ENCODE measurements at places on chromosomes 7 and 10. TPM values are rescaled to one million over a fixed set of nuclear protein-coding genes. Genes with fewer than 3 reads are reported as not detected.
A peak's percentile ranks its signal among the peaks of the same experiment; 100 is the strongest.

GRCh38 chr7:94376281-94376680 is 18.4 kb upstream of the COL1A2 start:
- no peak for DNase-seq
- H3K4me1 ChIP-seq: peaks cover 5% of the 10 kb centered on the region
- peak overlapping the region; percentile 54 for H3K4me3 ChIP-seq
- H3K27ac ChIP-seq: peak overlapping the region; percentile 92
- no peaks in the 10 kb centered on the region for H3K36me3 ChIP-seq

DNA sequence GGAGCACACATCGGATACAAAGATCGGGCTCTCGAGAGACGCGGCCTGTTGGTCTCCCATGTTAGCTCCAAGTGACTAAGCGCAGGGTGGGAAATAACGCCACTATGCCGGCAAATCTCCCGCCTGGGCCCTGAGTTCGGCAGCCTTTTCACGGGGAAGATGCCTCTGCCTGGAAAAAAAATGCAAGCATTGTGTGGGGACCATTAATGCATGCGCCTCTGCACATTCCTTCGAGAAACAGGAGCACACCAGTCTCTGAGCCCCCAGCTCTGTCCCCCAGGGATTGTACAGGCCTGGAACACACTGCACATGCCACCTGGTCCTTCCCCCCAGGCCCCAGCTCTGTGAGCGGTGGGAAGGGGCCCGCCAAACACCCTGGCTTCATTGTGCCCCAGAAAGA is 44.1 kb downstream of the FBXW4 start:
- no peak for DNase-seq
- H3K36me3 ChIP-seq: peaks cover 6% of the 10 kb centered on the region
- no peak overlapping the region for H3K27ac ChIP-seq
- no peak overlapping the region for H3K4me3 ChIP-seq

DNA sequence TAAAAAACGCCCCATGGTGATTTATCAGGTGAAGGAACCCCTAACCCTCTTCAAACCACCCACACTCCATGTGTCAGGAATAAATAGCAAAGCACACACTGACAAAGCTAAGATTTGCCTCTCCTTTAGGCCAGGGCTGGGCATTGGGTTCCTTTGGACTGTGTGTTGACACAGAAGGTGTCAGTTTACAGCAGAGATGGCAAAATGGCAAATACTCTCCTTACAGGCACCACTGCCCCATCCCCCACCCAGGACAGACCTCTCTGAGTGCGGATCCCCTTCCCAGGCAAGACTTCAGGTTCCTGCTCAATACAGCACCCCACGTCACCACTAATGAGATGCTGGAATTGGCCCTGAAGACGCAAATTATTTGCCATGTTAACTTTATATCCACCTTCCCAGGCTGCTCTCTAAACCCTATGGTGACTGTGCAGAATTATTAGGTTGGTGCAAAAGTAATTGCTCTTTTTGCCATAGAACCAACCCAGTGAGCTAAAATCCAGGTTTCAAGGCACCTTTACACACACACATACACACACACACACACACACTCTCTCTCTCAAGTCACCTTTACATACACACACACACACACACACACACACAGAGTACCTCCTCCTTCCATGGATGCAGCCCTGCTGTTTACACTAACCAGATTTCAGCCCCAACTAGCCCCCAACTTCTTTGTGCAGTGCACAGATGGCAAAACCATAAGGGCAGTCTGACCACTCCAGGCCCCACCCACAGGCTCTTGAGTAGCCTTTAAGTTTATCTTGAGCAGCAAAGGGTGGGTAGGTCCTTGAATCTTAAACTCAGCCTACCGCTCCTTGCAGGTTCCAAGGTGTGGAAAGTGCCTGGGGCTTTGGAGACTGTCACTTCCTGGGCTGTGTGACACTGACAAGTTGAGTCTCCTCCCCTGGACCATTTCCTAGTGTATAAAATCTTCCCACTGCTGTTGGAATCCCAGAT is 4.0 kb upstream of the ZCCHC24 start:
- H3K36me3 ChIP-seq: no peaks in the 10 kb centered on the region
- no peaks in the 10 kb centered on the region for H3K27me3 ChIP-seq
- no peak overlapping the region for H3K27ac ChIP-seq
- no peak overlapping the region for H3K4me3 ChIP-seq
- peaks cover 6% of the 10 kb centered on the region for H3K4me1 ChIP-seq

DNA sequence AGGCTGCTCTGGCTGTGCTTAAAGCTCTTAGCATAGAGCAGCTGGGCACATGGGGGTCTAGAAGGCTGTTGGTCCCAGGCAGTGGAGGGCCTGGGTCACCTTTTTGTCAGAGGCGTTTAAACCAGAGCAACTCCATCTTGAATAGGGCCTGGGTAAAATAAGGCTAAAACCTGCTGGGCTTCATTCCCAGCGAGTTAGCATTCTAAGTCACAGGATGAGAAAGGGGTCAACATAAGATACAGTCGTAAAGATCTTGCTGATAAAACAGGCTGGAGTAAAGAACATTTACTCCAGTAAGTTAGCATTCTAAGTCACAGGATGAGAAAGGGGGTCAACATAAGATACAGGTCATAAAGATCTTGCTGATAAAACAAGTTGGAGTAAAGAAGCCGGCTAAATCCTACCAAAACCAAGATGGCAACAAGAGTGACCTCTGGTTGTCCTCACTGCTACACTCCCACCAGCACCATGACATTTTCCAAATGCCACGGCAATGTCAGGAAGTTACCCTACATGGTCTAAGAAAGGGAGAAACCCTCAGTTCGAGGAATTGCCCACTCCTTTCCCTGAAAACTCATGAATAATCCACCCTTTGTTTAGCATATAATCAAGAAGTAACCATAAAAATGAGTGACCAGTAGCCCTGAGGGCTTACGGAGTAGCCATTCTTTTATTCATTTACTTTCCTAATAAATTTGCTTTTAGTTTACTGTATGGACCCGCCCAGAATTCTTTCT is 96.8 kb upstream of the PCBD1 start:
- H3K4me1 ChIP-seq: no peaks in the 10 kb centered on the region
- H3K27me3 ChIP-seq: no peaks in the 10 kb centered on the region
- H3K4me3 ChIP-seq: no peak overlapping the region
- no peaks in the 10 kb centered on the region for H3K36me3 ChIP-seq
- DNase-seq: no peak

- no peak overlapping the region for H3K4me3 ChIP-seq
- H3K4me1 ChIP-seq: peaks cover 92% of the 10 kb centered on the region
Observed at GRCh38 chr10:95312257-95312656, 21.5 kb upstream of the PDLIM1 start.

GRCh38 chr7:6167587-6168476 is 104.6 kb downstream of the CYTH3 start:
- no peak overlapping the region for H3K4me3 ChIP-seq
- peaks cover 25% of the 10 kb centered on the region for H3K36me3 ChIP-seq
- H3K4me1 ChIP-seq: peaks cover 1% of the 10 kb centered on the region
- no peaks in the 10 kb centered on the region for H3K27me3 ChIP-seq
- H3K27ac ChIP-seq: peak overlapping the region; percentile 30

GRCh38 chr7:116809636-116810266 is 52.6 kb upstream of the CAPZA2 start:
- H3K27ac ChIP-seq: no peak overlapping the region
- no peak for DNase-seq
- no peak overlapping the region for H3K4me3 ChIP-seq
- H3K4me1 ChIP-seq: no peaks in the 10 kb centered on the region

DNA sequence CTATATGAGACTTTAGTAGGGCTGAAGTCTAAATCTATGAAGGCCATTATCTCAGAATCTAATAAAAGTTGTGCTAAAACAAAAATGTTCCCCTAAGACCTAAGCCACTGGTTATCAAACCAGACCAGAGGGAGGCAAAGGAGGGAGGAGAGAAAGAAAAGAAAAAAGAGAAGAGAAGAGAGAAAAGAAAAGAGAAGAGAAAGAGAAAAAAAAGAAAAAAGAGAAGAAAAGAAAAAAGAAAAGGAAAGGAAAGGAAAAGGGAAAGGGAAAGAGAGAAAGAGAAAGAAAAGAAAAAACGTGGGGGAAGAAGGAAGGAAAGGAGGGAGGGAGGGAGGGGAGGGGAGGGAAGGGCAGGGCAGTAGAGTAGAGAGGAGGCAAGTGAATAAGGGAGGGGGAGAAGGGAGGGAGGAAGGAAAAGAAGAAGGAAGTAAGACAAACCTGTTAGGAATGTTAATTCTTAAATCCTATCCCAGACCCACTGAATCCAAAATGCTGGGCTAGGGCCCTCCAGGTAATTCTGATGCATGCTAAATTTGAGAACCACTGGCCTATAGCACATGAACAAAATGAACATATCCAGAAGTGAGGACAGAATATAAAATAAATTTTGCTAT is 98.9 kb downstream of the TPK1 start:
- peaks cover 37% of the 10 kb centered on the region for H3K4me1 ChIP-seq
- H3K36me3 ChIP-seq: no peaks in the 10 kb centered on the region
- H3K27ac ChIP-seq: no peak overlapping the region
- no peak overlapping the region for H3K4me3 ChIP-seq
- H3K27me3 ChIP-seq: no peaks in the 10 kb centered on the region
- DNase-seq: no peak

DNA sequence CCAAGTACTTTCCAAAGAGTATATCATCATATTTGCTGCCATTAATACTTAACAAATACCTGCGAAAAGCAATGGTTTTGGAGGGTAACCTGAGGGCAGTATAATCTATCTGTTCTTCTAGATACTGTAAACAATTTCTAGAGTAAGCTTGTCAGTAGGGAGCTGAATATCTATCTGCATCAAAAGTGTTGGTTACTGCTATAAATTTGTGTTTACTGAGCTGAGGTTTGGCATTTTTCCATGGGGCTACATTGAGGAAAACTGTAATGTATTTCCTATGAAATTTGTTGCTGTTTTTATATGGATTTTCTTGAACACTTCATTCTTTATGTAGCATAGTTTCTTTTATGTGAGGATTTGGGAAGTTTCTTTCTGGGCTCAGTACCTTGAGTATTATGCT is 913.4 kb downstream of the CNTNAP2 start:
- H3K27ac ChIP-seq: no peak overlapping the region
- no peaks in the 10 kb centered on the region for H3K36me3 ChIP-seq
- no peaks in the 10 kb centered on the region for H3K27me3 ChIP-seq
- no peaks in the 10 kb centered on the region for H3K4me1 ChIP-seq

- no peaks in the 10 kb centered on the region for H3K27me3 ChIP-seq
- peaks cover 9% of the 10 kb centered on the region for H3K36me3 ChIP-seq
- no peak overlapping the region for H3K4me3 ChIP-seq
- no peaks in the 10 kb centered on the region for H3K4me1 ChIP-seq
Observed at GRCh38 chr7:141636053-141636452, 65.9 kb downstream of the DENND11 start.

- no peaks in the 10 kb centered on the region for H3K36me3 ChIP-seq
- no peaks in the 10 kb centered on the region for H3K4me1 ChIP-seq
- H3K4me3 ChIP-seq: no peak overlapping the region
- no peak for DNase-seq
- H3K27ac ChIP-seq: no peak overlapping the region
Observed at GRCh38 chr10:125407000-125407502, 246.7 kb upstream of the CTBP2 start.

DNA sequence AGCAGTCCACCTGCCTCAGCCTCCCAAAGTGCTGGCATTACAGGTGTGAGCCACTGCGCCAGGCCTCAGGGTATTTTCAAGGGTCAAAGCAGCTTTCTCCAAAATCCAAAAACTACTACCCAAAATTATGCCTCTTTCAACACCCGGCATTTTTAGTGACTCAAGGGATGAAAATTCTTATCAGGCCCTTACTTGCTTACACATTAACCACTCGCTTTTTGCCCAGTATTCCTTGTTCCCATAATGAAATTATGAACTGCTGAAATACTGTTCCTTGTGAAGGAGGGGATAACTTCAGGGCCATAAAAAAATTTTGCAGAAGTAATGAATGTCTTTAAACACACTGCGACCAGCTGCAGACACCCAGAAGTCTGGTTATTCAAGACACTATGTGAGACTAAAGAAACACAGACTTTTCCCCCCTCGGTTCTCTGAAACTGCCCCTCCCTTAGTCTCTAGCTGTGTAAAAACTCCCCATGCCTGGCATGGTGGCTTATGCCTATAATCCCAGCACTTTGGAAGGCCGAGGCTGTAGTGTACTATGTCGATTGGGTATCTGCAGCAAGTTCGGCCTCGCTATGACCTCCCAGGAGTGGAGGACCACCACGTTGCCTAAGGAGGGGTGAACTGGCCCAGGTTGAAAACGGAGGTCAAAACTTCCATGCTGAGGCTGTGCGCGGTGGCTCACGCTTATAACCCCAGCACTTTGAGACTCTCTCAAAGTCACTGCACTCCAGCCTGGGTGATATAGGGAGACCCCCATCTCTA is 12.0 kb downstream of the FXYD4 start:
- H3K4me3 ChIP-seq: no peak overlapping the region
- H3K36me3 ChIP-seq: peaks cover 32% of the 10 kb centered on the region
- no peak for DNase-seq
- no peak overlapping the region for H3K27ac ChIP-seq

- no peak overlapping the region for H3K4me3 ChIP-seq
- H3K36me3 ChIP-seq: no peaks in the 10 kb centered on the region
- no peak for DNase-seq
- H3K27ac ChIP-seq: no peak overlapping the region
- H3K27me3 ChIP-seq: no peaks in the 10 kb centered on the region
Observed at GRCh38 chr7:56028942-56029630, 22.2 kb downstream of the PSPH start.

- H3K36me3 ChIP-seq: no peaks in the 10 kb centered on the region
- no peak overlapping the region for H3K4me3 ChIP-seq
- H3K27me3 ChIP-seq: no peaks in the 10 kb centered on the region
- no peak overlapping the region for H3K27ac ChIP-seq
- H3K4me1 ChIP-seq: no peaks in the 10 kb centered on the region
Observed at GRCh38 chr10:22874189-22874854, 53.5 kb upstream of the ARMC3 start.

DNA sequence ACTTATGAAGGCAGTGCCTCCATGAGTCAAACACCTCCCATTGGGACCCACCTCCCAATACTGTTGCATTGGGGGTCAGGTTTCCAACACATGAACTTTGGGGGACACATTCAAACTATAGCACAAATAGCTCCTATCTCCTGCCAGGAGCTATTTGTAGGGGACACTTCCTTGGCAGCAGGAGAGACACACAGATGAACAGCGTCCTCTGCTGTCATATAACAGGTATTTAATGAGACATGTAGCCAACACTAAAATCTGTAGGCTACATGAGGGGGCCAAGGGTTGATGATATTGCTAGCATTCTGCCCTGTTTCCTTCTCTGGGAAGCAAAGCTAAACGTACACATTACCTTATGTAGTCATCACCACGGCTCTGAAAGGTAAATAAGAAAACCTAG is 2.6 kb upstream of the GPR26 start:
- H3K4me1 ChIP-seq: no peaks in the 10 kb centered on the region
- H3K27ac ChIP-seq: no peak overlapping the region
- H3K27me3 ChIP-seq: peaks cover 3% of the 10 kb centered on the region
- no peaks in the 10 kb centered on the region for H3K36me3 ChIP-seq

The ORAI2 gene
- total RNA-seq: 33.4 TPM

The MYOF gene
- 132 TPM for total RNA-seq

The CALHM3 gene
- not detected for total RNA-seq

The HOXA1 gene
- total RNA-seq: 3.1 TPM

The SMIM30 gene
- 36.5 TPM for total RNA-seq

The ZNF12 gene
- 18.5 TPM for total RNA-seq

The NUDT1 gene
- total RNA-seq: 9.7 TPM

The TMEM130 gene
- 26.2 TPM for total RNA-seq

Data from thoracic aorta (tissue), 2 donors.